ENCODE measurements at places on chromosomes 6 and 20.

GRCh38 chr6:89506716-89507617 lies 74.0 kb downstream of the ANKRD6 start:
- DNase-seq: no peak

DNA sequence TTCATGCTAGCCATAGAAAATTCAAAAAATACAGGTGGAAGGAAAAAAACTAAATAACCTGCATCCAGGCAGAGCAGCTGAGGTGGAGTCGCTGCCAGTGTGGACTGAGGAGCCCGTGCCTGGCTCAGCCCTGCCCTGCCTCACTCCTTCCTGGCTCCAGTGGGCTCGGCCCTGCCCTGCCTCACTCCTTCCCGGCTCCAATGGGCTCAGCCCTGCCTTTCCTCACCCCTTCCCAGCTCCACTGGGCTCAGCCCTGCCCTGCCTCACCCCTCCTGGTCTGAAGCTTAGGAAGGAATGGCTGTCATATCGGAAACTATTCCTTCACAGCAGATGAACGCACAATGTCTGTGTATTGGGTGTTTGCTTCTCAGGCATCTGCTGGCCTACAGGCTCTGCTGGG lies 142.1 kb downstream of the SMOC2 start:
- no peak for DNase-seq

GRCh38 chr20:23410916-23411695 lies 10.2 kb downstream of the NAPB start:
- no peak for DNase-seq

- DNase-seq: no peak
Observed at GRCh38 chr6:7033202-7033601, 74.6 kb upstream of the RREB1 start.

- DNase-seq: peak; percentile 63
Observed at GRCh38 chr6:12345694-12346058, 55.5 kb downstream of the EDN1 start.

DNA sequence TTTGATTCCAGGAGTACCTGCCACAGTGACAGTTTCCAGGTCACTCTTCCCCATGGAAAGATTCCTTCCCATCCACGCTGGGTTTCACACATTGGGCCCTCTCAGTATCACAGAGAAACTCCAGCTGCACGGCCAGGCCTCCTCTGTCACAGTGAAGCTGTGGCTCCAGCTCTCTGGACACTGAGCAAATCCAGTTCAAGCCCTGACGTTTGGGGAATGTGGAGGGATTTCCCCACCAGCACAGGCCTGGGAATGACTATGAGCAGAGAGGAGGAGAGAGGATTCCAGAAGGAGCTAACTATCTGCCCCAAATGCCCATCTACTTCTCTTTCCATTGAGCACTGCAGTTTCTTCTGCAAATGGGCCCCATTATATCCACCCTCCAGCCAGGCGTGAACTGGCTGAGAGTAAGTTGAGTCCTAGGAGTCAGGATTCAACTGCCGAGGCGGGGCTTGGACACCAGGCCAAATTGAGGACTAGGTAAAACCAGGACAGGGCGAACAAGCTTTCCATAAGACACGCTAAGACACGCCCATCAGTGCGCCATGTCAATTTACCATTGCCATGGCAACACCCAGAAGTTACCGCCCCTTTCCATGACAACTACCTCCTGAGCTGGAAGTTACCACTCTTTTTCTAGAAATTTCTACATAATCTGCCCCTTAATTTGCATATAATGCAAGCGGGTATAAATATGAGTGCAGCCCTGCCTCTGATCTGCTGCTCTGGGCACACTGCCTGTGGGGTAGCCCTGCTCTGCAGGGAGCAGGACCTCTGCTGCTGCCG lies 9.2 kb upstream of the BNIP5 start:
- DNase-seq: no peak

- peak; percentile 15 for DNase-seq
Observed at GRCh38 chr6:79250107-79250514, 15.6 kb upstream of the HMGN3 start.

DNA sequence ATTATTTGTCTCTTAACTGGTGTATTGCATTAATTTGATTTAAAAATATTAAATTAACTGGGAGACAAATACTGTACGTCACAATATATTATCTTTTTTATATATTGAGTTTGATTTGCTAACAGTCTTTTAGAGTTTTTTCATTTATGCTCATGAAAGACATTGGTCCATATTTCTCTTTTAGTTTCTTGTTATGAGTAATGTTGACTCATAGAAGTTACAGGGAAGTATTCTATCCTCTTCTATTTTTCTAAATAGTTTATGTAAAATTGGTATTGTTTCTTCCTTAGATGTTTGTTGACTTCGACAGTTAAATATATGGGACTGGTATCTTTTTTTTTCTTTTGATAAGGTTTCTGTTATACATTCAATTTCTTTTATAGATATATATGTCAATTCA lies 1115.6 kb upstream of the CITED2 start:
- DNase-seq: peak; percentile 48

- peak; percentile 54 for DNase-seq
Observed at GRCh38 chr20:4021906-4022305, 6.5 kb upstream of the RNF24 start.

- peak; percentile 62 for DNase-seq
Observed at GRCh38 chr6:106184629-106185028, 98.5 kb downstream of the PRDM1 start.

- no peak for DNase-seq
Observed at GRCh38 chr6:119442776-119443184, 93.2 kb upstream of the MAN1A1 start.

- DNase-seq: no peak
Observed at GRCh38 chr20:46670585-46671584, 18.4 kb downstream of the TP53RK start.

DNA sequence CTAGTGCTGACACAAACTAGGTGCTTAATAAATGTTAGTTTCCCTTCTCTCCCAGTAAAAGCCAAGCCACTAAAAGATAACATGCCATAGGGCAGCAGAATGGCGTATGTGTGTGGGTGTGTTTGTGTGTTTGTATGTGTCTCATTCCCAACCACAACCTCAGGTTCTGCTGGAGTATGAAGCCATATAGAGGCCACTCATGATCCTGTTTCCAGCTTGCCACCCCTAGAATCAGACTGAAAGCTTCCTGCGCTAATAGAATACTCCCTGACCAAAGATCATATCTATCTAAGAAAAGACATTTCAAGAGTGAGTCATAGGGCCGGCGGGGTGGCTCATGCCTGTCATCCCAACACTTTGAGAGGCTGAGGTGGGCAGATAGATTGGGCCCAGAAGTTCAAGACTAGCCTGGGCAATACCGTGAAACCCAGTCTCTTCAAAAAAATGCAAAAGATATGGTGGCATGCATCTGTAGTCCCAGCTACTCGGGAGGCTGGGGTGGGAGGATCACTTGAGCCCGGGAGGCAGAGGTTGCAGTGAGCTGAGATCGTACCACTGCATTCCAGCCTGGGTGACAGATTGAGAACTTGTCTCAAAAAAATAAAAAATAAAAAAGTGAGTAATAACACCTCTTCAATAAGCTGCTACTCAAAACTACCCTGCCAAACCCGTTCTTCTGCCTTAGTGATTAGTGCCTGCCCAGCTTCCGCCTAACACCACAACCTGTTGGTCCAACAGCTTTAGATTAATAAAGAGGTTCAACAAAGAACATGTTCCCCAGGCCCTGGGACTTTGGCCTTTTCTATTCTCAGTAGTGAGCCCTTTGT lies 11.8 kb upstream of the SNRPC start:
- DNase-seq: peak; percentile 31

GRCh38 chr6:69813508-69813907 lies 16.7 kb upstream of the LMBRD1 start:
- no peak for DNase-seq

DNA sequence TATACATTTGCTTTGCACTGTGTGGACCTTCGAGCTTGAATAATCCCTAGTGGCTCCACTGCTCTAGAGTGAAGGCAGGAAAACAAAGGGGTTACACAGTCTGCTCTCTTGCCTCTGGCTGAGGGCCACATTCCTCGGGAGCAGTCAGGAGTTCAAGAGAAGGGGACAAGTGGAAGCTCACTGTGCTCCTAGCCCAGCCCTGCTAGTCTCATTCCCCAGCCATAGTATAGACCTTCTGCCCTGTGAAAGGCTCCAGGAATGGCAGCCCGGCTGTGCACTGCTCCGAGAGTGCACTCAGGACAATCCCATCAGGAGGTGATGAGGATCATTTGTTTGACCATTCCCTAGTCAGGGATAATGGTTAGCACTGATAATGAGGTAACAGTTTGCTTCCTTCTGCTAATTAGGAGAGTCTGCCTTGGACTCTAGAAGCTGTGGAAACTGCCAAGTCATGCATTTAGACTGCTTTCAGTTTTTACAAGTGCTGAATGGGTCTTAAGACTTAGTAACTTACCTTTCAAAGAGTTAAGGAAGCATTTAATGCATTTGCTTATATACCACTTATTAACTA lies 8.5 kb downstream of the IYD start:
- peak; percentile 38 for DNase-seq

DNA sequence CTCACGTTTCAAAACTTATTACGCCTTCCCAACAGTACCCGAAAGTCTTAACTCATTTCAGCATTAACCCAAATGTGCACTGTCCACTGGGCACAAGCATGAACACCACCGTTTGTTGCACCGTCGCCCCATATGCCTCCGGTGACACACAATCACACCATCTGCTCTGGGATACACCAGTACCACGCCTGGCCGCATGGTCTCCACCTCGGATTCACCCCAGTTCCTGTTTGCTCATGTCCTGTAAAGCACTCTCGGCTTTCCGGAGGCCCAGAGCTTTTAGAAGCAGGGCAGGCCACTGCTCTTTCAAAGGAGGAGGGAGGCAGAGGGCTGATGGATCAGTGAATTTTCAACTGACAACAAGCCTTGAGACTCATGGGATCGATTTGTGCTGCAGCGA lies 1570.0 kb upstream of the DEFB115 start:
- no peak for DNase-seq

- DNase-seq: no peak
Observed at GRCh38 chr6:36777801-36778200, 61.4 kb downstream of the CPNE5 start.

DNA sequence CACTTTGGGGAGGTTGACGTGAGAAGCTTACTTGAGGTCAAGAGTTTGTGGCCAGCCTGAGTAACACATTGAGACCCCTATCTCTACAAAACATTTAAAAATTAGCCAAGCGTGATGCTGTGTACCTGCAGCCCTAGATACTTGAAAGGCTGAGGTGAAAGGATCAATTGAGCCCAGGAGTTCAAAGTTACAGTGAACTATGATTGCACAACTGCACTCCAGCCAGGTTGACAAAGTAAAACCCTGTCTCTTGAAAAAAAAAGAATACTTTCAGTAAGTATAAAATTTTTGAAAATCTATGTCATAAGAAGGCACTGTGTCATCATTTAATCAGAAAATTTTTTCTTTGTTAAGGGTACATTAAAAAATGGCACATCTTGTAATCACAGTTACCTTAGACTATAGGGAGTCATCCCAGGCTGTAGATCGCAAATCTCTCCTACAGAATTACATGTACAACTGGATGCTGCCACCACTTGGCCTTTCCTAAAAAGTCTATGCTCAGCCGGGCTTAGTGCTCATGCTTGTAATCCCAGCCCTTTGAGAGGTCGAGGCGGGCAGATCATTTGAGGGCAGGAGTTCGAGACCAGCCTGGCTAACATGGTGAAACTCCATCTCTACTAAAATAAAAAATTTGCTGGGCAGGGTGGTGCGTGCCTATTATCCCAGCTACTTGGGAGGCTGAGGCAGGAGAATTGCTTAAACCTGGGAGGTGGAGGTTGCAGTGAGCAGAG lies 17.0 kb upstream of the MRS2 start:
- DNase-seq: no peak

DNA sequence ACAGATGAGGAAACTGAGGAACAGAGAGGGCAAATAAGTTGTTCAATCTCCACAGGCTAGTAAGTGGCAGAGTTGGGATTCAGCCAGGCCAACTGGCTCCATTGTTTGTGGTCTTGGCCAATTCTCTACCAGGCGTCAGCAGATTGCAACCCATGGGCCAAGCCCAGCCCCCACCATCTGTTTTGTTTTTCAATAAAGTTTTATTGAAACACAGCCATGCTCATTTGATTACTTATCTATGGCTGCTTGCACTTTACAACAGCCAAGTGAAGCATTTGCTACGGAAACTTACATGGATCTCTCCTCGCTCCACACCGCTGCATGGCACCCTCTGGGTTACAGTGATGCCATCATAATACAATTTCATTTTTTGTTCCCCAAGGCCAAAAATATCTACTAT lies 90.8 kb downstream of the ZNF217 start:
- DNase-seq: no peak

DNA sequence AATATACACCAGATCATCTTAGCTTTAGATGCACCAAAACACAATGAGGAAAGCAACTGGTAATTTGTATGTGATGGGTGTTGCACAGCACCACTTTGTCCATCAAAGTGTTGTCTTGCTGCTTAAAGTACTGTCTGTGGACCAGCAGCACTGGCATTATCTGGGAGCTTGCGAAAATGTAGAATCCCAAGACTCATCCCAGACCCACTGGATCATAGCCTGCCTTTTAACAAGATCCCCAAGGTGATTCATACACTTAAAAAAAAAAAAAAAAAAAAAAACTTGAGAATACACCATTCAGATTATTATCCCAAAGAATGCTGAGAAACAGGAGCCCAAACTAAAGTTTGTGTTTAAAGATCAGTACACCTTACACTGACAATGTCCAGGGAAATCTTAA lies 123.4 kb downstream of the TASP1 start:
- no peak for DNase-seq

GRCh38 chr6:34316431-34317171 lies 67.8 kb upstream of the SMIM29 start:
- no peak for DNase-seq

DNA sequence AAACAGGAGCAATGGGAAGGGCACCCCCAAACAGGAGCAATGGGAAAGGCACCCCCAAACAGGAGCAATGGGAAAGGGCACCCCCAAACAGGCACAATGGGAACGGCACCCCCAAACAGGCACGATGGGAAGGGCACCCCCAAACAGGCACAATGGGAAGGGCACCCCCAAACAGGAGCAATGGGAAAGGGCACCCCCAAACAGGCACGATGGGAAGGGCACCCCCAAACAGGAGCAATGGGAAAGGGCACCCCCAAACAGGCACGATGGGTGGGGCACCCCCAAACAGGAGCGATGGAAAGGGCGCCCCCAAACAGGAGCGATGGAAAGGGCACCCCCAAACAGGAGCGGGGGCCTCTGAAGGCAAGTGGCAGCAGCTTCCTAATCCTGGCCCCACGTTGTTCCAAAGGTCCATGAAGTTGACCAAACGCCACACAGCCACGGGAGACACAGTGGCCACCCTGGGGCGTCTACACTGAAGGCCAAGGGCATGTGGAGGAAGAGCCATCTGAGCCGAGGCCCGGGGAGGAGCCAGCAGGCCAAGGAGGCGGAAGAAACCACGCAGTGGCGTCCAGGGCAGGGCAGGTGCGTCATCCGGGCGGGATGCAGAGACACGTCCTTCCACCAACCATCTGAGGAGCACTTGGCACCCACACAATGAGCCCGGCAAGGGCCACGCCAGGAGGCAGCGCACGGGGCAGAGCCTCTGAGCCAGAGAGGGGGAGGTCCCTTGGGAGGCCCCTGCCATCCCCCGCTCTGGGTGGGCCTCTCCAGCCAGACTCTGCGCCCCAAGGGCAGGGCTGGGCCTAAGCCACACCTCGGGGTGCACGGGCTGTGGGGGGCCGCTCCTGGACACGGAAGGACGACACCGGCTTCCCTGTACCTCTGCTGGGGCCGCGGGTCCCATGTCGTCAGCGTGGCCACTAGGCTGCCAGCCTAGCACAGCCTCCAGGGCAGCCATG lies 21.5 kb upstream of the NTSR1 start:
- no peak for DNase-seq

Data from cardiac fibroblast (primary cell).